CD8-positive, alpha-beta T cell (primary cell): ENCODE measurements at places on chromosomes 3 and 15.
A peak's percentile ranks its signal among the peaks of the same experiment; 100 is the strongest.

DNA sequence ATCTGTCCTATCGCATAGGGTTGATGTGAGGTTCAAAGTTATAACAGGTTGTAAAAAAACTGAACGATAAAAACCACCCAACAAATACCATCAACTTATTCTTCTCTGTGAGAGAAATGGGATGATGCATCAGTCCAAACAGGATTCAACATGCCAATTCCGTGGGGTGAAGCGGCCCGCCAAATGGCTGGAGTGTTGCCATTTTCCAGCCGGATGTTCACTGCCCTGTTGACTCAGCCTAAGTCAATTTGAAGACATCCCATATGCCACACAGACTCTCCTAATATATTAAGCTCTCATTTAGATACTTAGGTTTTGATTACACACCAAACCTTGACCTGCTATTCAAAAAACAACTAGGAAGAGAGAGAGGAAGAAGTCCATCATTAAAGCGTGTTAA lies 311.1 kb downstream of the VPS13C start:
- DNase-seq: no peak

GRCh38 chr3:150324788-150325187 lies 83.3 kb upstream of the TSC22D2 start:
- DNase-seq: no peak

DNA sequence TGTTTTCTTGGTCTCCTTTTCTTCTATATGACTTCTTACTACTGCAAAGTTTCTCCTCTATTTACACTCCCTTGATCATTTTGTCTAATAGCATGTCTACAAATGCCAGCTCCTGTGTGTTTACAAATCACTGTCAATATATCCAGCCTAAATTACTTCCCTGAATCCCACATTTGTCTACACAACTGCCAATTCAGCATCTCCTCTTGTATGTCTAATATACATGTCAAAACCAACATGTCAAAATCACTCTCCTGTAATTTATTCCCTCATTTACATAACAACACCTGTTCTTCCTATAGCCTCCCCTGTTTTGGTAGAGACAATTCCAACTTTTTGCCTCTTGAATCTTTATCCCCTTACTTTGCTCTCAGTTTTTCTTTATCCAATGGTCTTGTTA lies 359.3 kb downstream of the PLOD2 start:
- no peak for DNase-seq

GRCh38 chr3:151827816-151828215 lies 13.9 kb downstream of the AADAC start:
- DNase-seq: no peak

- peak; percentile 13 for DNase-seq
These were observed 204.0 kb downstream of the PLCL2 start for GRCh38 chr3:17088602-17089313.

- DNase-seq: no peak
These were observed 668 bp downstream of the MRAS start for GRCh38 chr3:138348754-138349739.

- DNase-seq: no peak
These were observed 50.4 kb downstream of the CCR4 start for GRCh38 chr3:33001889-33002288.

GRCh38 chr3:178295292-178295912 lies 240.8 kb upstream of the KCNMB2 start:
- DNase-seq: no peak

- DNase-seq: no peak
These were observed 1.3 kb upstream of the DENND6A start for GRCh38 chr3:57694146-57694545.

- no peak for DNase-seq
These were observed 8.6 kb downstream of the NT5DC2 start for GRCh38 chr3:52524752-52525679.

- no peak for DNase-seq
These were observed at the start of gene ALPK3 for GRCh38 chr15:84816694-84817465. Gene ALPK3, plus strand, starts transcription at chr15:84817356. Its CDS starts 97 bp downstream, at chr15:84817453.

DNA sequence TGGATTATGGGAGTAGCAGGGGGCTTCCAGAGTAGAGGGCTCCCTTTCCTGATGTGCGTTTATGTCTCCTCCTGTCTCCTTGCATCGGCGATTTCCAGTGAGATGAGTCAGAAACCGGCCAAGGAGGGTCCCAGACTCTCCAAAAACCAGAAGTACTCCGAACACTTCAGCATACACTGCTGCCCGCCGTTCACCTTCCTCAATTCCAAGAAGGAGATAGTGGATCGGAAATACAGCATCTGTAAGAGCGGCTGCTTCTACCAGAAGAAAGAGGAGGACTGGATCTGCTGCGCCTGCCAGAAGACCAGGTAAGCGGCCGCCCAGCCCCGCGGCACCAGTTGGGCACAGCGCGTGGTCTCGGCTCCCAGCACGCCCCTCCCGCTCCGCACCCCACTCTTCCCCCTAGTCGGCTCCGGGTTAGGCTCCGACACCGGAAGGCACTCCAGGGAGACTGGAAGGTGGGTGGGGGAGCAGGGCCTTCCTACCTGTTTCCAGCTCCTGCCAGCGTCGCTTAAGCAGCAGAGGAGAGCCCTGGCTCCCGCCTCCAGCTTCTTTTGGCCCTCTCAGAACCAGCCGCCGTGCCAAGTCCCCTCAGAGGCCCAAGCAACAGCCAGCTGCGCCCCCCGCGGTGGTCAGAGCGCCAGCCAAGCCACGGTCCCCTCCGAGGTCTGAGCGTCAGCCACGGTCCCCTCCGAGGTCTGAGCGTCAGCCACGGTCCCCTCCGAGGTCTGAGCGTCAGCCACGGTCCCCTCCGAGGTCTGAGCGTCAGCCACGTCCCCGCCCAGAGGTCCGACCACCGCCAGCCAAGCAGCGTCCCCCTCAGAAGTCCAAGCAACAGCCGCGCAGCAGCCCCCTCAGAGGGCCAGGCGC lies 34.7 kb downstream of the MOBP start:
- DNase-seq: no peak

- no peak for DNase-seq
These were observed 111.8 kb upstream of the PROK2 start for GRCh38 chr3:71896751-71897150.

GRCh38 chr15:72685301-72685924 lies 569 bp downstream of the HIGD2B start:
- DNase-seq: no peak

DNA sequence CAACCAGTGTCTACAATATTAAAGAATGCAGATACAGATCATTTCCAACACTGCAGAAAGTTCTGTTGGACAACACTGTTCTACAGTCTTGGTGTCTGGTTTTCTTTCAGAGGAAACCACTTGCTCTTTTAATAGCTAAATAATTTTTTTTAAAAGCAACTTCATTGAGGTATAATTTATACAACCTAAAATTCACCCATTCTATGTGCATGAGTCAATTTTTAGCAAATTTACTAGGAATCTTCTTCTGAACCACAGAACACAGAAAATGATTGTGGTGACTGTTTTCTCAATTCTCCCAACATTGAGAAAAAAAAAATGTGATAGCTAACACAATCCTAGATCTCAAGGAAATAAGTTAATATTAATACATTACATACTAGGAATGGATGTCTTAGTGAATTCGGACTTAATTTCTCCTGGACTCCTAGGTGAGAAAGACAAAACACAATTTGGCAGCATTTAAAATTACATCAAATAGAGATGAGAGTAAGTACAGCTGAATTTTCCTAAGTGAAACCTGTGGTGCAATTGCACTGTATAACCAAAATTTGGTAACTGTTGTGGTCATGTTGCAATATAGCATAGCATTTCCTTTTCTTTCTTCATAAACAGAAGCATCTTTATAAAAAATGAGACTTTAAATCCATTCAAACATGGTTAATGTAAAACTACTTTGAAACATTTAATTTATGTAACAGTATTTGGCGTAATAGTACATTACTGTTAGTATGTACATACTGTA lies 15.3 kb upstream of the PLCL2 start:
- DNase-seq: no peak

GRCh38 chr3:134334901-134335280 lies 39.4 kb downstream of the AMOTL2 start:
- DNase-seq: no peak

GRCh38 chr3:94431876-94432570 lies 369.2 kb downstream of the NSUN3 start:
- no peak for DNase-seq
